ENCODE measurements at places on chromosomes 2 and 18.

DNA sequence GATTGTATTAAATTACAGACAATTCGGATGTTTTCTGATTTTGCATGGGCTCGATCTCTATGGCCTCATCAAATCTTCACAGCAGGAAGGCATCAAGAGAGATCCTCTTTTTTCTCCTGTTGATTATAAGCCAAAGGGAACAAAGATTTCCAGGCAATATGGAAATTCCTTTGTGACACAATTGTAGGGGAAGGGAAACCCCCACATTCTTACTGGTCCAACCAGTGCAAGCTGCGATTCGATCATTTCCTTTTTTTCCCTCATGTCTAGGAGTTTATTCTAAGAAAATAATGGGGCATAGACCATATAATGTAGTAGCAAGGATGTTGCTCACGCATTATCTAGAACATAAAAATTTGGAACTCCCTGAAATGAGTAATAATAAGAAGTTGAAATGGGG lies 87.7 kb downstream of the LYPD6 start:
- DNase-seq, result no peak

DNA sequence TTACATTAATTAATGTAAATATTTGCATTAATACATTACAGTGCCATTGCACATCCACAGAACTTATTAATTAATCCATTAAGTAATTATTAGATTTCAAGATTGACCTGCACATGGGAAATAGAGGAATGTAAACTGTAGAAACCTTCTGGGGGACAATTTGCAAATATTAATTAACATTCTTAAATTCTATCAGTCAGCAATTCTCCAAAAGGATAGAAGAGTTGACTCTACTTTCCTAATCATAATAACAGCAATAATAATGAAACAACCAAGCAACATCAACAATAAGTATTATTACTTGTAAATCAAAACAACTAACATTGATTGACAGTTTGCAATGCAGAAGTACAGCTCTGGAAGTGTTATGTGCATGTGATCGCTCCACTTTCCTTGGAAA lies 281.6 kb upstream of the CRIM1 start:
- DNase-seq, result no peak

GRCh38 chr2:239005586-239005985 lies 157.7 kb downstream of the TWIST2 start:
- DNase-seq, result no peak

- no peak for DNase-seq
These were observed 61.7 kb downstream of the RNF152 start for GRCh38 chr18:61831071-61831470.

GRCh38 chr2:30675758-30676157 lies 131.5 kb downstream of the CAPN13 start:
- DNase-seq, result no peak

GRCh38 chr2:62787386-62787785 lies 81.9 kb downstream of the EHBP1 start:
- peak; percentile 52 for DNase-seq

DNA sequence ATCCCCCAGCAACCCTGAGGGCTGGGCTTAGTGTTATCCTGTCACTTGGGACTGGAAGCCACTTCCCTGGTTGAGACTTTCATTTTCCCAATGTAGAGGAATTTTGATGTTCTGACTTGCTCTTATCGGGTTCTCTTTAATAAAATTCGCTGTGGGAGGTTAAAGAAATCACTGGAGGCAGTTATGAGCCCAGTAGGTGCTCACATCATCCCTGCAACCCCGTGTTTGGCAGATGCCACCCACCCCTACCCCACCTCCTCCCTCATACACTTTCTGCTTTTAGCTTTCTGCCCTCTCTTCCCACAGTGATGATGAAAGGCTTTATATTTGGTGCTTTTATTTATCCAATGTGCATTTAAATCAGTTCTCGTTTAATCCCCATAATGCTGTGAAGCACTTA lies 106.6 kb downstream of the MAPK4 start:
- no peak for DNase-seq

DNA sequence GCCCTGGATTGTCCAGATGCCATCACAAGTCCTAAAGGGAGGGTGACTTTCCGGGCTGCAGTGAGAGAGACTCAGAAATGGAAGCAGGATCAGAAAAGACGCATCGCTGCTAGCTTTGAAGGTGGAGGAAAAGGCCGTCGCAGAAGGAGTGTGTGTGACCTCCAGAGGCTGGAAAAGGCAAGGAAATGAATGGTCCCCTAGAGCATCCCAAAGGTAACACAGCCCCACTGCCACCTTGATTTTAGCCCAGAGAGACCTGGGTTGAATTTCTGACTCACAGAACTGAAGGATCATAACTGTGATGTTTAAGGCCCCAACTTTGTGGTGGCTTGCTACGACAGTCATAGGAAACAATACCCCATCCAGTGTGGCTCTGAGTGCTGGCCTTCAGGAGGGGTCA lies 8.6 kb upstream of the NCK2 start:
- no peak for DNase-seq

- no peak for DNase-seq
These were observed 209.8 kb downstream of the GBX2 start for GRCh38 chr2:235958221-235958930.

GRCh38 chr2:26477911-26478253 lies at the start of gene OTOF:
TSS of gene OTOF (minus strand) at chr2:26478124.
- DNase-seq, result no peak

DNA sequence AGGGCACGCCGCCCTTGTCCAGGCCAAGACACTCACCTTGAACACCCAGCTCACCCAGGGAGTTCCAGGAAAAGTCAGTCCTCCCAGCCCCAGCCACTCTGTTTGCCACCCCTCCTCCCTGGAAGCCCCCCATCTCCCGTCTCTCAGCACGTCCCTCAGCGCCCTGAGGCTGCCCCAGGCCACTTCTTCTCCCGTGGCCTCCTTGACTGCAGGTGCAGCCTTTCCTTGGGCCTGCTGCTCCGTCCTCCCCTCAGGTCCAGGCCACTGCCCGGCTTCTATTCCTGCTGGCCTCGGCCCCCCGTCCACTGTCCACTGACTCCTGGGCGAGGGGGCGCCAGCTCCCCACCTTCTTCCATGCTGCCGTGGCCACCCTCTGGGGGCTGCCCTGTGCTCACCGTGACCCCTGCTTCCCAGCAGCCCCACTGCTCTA lies 239.1 kb downstream of the HDAC4 start:
- DNase-seq, result no peak

GRCh38 chr2:212284166-212284565 lies 254.4 kb downstream of the ERBB4 start:
- DNase-seq, result no peak

GRCh38 chr2:202703091-202703490 lies 68.3 kb downstream of the FAM117B start:
- DNase-seq, result no peak

DNA sequence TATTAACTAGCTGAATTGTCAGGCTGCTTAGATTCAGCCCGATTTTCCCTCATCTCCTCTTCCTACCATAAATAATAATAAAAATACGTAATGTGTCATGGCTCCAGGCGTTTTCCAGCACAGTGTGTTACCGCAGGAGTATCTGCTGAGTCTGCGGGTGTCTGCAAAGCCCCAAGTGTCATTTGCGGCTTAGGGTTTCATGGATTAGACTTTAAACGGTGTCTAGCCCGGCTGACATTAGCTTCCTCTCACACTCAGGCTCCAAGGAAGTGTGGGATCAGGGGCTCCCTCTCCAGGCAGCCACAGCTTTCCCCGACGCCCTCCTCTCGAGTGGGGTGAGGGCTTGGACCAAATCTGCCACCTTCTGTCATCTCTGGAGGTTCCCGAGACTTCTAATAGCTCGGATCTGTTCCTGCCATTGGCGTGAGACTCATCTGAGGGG lies 14.1 kb upstream of the HOXD1 start:
- no peak for DNase-seq

DNA sequence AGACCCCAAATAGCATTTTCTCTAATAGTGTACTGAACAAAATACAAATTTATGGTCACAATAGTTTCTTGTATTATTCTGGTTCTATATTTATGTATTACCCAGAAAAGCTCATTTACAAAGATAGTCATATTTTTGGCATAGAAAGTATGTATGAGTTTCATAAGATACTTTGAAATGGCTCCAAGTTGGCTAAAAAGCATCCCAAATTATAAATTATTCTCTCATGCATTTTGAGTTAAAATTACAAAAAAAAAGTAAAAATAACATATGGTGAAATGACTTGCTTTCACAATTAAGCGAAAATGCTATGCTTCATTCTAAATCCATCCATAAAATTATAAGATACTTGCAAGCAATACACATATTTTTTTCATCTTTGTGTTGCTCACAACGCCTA lies 530.7 kb downstream of the ZNF804A start:
- DNase-seq, result no peak

DNA sequence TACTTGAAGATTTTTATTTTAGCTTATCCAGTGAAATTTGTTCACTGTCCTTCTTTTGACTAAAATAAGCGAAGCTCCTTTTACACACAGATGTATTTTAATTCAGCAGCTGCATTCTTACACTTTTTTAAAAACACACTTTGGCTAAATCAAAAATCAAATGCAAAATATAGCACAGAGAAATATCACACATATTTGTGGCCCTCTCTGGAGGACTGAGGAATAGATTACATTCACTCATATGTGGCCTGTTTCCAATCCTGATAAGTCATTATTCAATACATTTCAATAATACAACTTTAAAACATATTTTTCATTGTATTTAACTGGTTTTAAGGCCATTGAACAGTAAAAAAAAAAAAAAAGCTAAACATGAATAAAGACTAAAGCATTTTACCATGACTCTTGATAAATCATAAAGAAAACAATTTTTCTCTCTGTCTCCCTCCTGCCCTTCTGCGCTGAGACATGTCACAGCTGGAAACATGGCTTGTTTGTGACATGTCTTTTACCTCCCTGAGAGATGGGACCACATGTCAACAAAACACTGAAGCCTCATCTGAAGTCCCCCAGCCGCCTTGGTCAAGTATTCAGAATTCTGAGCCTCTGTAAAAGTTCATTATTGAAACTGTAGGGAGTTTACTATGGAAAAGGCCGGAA lies 221.0 kb downstream of the ZNF407 start:
- no peak for DNase-seq

- peak; percentile 64 for DNase-seq
These were observed 75.3 kb upstream of the RIOK3 start for GRCh38 chr18:23377669-23378301.
